ENCODE measurements at places on chromosomes 5 and 9.

GRCh38 chr5:149869411-149869821 lies 75.2 kb downstream of the PDE6A start:
- no peak for DNase-seq

DNA sequence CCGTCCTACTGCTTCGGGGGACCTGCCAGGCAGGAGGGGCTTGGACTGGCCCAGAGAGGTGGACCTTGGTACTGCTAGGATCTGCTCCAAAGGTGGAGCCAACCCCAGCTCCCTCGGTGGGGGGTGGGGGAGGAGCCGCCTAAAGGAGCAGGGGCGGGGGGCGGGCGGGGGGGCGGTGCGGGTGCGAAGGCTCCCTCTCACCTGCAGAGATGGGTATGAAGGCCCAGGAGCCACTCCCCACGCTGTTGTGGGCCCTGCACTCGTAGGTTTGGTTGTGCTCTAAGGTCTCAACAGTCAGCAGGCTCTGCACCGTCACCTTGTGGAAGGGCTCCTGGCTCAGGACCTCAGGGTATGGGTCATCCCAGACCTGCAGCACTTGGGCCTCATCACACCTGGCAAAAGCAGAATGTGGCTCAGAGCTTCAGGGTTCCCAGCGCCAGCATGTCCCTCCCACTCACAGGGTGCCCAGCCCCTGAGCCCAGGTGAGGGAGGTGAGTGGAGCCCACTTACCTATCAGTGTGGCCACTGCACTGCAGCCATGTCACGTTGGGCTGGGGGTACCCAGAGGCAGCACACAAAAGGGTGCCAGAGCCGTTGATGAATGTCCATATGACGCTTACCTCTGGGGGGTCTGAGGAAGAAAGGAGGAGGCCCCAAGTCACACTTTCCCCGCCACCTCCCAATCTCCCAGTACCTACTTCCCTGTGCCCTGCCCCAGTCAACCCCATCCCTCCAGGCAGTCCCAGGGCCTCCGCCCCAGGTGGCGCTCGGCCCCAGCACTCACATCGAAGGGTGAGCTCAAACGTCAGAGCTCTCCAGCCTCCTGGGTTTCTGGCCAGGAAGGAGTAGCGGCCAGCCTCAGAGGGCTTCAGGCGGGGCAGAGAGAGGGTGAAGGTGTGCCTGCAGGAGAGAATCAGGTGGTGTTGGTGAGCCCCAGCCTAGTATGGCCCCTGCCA lies 16.4 kb downstream of the CSF1R start:
- no peak for DNase-seq

- DNase-seq = no peak
These were observed 30.0 kb upstream of the RICTOR start for GRCh38 chr5:39104221-39104620.

GRCh38 chr9:81822967-81823366 lies 105.3 kb upstream of the SPATA31D4 start:
- DNase-seq = no peak

- no peak for DNase-seq
These were observed 20.8 kb downstream of the UGT3A2 start for GRCh38 chr5:36045895-36046294.

GRCh38 chr5:91374893-91375520 lies 8.1 kb downstream of the ARRDC3 start:
- no peak for DNase-seq

- no peak for DNase-seq
These were observed 24.3 kb downstream of the ISOC1 start for GRCh38 chr5:129118826-129119225.

DNA sequence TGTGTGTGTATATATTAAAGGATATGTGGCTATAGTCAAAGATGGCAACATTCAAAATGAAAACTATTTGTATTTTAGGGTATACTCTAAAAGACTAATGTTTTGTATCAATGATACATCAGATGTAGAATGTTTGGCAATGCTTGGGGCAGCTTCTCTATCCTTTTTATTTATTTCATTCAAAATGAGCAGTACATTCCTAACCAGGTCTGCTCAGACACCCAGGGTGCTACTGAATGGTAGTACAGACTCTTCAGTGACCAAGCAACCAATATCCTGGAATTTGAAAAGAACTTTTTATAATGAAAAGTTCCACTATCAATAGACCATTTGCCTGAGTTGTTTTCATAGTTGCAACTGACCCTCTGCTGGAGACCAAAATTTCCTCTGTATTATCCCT lies 23.9 kb downstream of the MEGF9 start:
- no peak for DNase-seq

- no peak for DNase-seq
These were observed 3.2 kb downstream of the OTP start for GRCh38 chr5:77635067-77635916.

DNA sequence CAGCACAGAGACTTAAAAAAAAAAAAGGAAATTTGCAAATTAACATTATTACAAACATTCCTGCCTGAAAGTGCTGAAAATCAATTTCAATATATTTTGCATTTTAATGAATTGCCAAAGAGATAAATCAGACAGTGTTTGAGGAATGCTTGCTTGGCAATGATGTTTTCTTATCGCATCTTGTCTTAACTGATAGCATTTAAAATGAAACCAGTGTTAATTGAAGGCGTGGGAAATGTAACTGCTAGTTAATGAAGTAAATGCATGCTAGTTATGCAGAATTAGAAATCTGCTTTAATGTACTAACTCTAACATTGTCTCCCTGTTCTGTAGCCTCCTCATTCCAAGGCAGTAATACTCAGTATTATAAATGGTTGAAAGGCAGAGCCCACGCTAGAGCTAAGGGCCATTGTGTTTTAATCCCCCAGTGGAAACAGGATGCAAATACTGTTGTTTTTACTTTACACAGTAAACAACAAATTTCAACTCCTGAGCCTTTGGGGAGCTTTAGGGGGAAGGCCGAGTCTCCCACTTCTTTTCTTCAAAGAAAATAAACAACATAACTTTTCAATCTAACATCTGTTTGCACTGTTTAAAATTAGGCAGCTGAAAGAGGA lies 586.9 kb downstream of the TLE4 start:
- no peak for DNase-seq

GRCh38 chr5:150757087-150757649 lies 1.6 kb downstream of the DCTN4 start:
- no peak for DNase-seq

DNA sequence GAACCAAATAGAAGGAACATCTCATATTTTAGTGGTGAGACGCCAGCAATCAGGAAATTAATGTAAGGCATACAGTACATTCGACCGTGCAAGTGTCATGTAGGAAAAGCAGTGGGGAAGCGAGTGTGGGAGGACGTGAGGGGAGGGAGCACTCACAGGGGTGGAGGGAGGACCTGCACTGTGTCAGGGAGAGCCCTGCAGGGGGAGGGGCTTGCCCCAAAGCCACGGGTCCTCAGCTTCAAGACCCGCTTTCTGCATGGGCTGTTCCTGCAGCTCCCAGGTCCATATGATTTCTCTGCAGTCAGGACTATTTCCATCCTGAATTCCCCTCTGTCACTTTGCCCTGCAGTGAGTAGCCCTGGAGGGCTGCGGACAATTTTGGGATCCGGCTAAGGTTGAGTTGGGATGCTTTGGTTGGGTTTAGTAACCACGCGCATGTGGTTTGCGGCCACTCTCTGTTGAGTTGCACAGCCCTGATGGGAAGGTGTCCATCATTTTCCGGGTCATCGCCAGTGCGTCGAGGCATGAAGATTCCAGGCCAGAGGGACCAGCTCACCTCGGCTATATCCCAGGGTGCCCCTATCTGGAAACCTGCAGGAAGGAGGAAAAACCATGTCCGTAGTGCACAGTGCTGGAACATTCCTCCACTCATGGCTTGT lies 61.9 kb downstream of the IRX1 start:
- DNase-seq = no peak

- no peak for DNase-seq
These were observed 28.9 kb downstream of the STXBP1 start for GRCh38 chr9:127640908-127641545.

DNA sequence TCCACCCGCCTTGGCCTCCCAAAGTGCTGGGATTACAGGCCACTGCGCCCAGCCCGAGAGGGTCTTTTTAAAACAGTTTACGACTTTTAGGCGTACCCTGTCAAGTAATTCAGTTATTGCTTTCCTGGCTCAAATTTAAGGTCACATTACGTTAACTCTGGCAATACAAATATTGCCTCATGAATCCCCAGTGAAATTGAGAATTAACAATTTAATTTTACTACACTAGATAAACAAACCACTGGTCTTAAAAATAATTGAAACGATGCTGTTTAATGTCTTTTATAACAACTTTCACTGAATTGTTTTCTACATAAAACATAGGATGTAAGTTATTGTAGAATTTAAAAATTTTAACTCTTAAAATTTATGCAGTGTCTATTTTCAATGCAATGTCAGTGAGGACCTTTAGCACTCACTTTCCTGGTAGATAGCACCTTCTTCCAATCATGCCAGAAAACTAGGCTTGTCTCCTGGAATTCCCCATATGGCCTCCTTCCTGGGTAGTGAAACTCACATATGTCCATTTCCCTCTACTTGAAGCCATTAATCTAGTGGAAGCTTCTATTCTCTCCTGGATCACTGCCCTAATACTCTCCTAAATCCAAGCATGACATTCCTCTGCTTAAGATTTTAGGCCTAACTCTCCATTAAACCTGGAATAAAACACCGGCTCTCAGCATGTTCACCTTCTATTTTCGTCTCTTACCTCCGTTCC lies 13.5 kb downstream of the BASP1 start:
- no peak for DNase-seq

DNA sequence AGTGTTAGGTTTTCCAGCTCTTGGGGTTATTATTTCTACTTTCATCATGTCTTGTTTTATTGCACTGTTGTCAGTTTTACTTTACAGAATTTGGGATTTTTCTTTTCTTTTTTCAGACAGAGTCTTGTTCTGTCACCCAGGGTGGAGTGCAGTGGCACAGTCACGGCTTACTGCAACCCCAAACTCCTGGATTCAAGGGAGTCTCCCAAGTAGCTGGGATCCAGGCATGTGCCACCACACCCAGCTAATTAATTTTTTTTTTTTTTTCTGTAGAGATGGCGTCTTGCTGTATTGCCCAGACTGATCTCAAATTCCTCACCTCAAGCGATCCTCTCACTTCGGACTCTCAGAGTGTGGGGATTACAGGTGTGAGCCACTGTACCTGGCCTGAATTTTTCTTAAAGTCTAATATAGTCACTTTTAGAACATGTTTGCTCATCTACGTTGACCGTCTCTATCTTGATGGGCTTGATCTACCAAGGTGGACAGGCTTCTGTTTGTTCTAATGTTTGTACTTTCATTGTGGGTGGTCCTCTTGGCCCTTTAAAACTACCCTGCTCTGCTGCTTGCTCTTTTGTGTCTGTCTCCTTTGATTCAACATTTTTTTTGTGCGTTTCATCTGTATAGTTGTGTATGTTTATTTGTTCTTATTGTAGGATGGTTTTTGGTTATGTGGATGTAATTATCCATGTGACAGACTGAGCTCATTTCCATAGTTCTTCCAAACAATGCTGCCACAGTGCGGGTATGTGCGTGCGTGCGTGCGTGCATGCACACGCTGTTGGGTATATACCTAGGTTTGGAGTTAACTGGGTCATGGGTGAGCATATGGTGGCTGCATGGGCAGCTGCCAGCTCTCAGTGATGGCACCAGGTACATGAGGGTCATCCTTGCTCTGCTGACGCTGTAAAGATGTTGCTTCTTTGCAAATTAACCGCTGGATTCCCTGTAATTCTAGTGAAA lies 18.1 kb downstream of the PRRC2B start:
- DNase-seq = no peak

GRCh38 chr5:101288633-101289032 lies 385.6 kb upstream of the ST8SIA4 start:
- DNase-seq = no peak

DNA sequence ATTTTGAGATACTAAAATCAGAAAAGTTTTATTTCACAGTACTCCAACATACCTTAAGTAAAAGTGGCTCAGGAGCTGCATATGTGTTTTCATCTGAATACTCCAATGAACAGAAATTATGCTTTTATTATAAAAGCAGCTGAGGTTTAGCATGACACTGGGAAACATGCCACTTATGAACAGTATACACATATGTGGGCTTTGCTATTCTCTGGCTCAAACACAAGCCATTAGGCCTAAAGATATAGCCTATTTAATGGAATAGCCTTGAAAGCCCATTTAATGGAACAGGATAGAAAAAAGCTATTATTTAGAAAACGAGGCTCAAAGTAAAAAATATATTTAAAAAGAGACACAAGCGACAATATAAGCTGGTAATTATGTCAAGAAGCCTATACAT lies 74.1 kb downstream of the SLC38A9 start:
- DNase-seq = no peak

- peak; percentile 51 for DNase-seq
These were observed 115.1 kb downstream of the PALM2AKAP2 start for GRCh38 chr9:109894921-109895758.

- no peak for DNase-seq
These were observed 1329.5 kb upstream of the WWC1 start for GRCh38 chr5:166961913-166962312.

DNA sequence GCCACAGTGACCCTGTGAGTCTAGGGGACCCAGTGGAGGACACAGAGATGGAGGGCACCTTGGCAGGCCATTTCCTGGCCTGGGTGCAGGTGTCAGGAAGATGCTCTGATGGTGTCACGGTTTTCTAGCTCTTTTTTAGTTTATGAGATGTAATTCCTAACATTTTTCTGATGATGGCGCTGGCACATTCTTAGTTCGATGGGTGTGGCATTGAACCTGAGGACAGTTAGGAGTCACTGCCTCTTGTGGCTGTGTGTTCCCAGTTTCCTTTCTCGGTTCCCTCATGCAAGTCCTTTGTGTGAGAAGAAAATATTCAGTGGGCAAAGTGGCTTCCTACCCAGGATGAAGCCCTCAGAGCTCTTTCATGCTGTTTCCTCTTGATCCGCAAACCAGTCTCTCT lies 129.4 kb upstream of the ICE1 start:
- DNase-seq = no peak

- DNase-seq = no peak
These were observed 246.3 kb upstream of the MAP3K1 start for GRCh38 chr5:56569076-56569475.

- DNase-seq = peak; percentile 84
These were observed 45.4 kb downstream of the ANXA2R start for GRCh38 chr5:42994555-42995359.

DNA sequence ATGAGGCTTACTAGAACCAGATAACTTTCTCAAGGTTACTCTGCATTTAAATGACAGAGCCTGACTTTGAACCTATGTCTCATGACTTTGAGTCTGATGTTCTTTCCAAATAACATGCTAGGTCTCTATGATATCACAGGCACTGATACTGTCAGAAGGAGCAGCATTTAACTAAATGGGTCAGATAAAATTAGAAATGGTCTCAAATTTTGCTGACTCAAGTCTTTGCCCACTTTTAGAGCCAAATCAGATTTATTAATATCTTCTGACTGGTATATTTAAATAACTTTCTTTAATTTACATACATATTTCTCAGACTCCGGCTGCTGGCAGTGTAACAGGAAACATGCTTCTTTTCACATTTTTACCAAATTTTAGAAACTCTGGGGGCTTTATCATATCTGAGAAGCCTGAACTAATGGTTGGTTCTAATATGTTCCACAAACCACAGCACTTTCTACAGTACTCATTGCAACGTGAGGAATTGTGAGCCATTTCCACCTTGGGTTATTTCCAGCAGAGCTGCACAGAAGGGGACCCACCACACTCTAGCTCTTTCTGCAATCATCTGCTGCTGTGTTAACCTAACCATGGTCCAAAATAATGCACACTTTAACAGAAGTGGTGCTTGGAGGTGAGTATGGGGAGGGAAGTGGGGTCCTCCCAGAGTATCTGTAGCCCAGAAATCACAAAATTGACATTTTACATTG lies 79.2 kb downstream of the KCTD16 start:
- no peak for DNase-seq

GRCh38 chr9:129421371-129421770 lies 199.5 kb downstream of the C9orf50 start:
- DNase-seq = no peak

- no peak for DNase-seq
These were observed 29.2 kb downstream of the HOMER1 start for GRCh38 chr5:79484731-79485130.

Measured in activated T-cell treated with anti-CD3 and anti-CD28 coated beads for 48 hours (primary cell).